ENCODE measurements at places on chromosomes 3 and 15.

- H3K27me3 ChIP-seq = peaks cover 2% of the 10 kb centered on the region
- no peaks in the 10 kb centered on the region for H3K4me1 ChIP-seq
- no peak overlapping the region for H3K4me3 ChIP-seq
- H3K27ac ChIP-seq = no peak overlapping the region
- no peak for DNase-seq
- H3K36me3 ChIP-seq = no peaks in the 10 kb centered on the region
Observed at GRCh38 chr3:124347418-124347817, 355.5 kb upstream of the ROPN1 start.

GRCh38 chr15:67785431-67785830 lies 39.9 kb upstream of the SKOR1 start:
- H3K27ac ChIP-seq = no peak overlapping the region
- H3K36me3 ChIP-seq = peaks cover 5% of the 10 kb centered on the region
- H3K4me3 ChIP-seq = no peak overlapping the region
- no peaks in the 10 kb centered on the region for H3K27me3 ChIP-seq
- peaks cover 19% of the 10 kb centered on the region for H3K4me1 ChIP-seq
- no peak for DNase-seq

DNA sequence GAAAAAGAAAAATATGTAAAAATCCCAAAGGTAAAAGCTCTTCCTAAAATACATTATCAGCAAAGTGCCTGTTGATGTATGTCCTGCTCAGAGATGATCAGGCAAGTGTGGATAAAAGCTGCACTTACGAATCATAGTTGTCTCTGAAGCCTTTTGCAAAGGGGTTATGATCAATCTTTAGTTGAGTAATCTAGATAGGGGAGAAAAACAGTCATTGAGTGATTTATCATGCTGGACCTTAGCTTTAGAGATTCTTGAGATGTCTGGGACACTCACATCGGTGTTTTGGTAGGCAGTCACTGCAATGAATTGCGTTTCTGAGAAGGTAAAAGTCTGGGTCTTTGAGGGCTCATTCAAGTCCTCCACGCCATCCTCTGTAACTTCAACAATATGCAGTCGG lies 3.7 kb downstream of the EOMES start:
- peaks cover 66% of the 10 kb centered on the region for H3K27me3 ChIP-seq
- H3K36me3 ChIP-seq = peaks cover 29% of the 10 kb centered on the region
- H3K4me1 ChIP-seq = peaks cover 44% of the 10 kb centered on the region
- no peak overlapping the region for H3K27ac ChIP-seq

GRCh38 chr3:55884491-55885285 lies 397.6 kb upstream of the WNT5A start:
- no peak overlapping the region for H3K27ac ChIP-seq
- no peaks in the 10 kb centered on the region for H3K4me1 ChIP-seq
- no peaks in the 10 kb centered on the region for H3K36me3 ChIP-seq
- DNase-seq = no peak

GRCh38 chr3:120429921-120430361 lies 20.9 kb downstream of the FSTL1 start:
- no peaks in the 10 kb centered on the region for H3K4me1 ChIP-seq
- no peaks in the 10 kb centered on the region for H3K36me3 ChIP-seq
- H3K27me3 ChIP-seq = peaks cover 12% of the 10 kb centered on the region
- no peak for DNase-seq
- H3K4me3 ChIP-seq = no peak overlapping the region

DNA sequence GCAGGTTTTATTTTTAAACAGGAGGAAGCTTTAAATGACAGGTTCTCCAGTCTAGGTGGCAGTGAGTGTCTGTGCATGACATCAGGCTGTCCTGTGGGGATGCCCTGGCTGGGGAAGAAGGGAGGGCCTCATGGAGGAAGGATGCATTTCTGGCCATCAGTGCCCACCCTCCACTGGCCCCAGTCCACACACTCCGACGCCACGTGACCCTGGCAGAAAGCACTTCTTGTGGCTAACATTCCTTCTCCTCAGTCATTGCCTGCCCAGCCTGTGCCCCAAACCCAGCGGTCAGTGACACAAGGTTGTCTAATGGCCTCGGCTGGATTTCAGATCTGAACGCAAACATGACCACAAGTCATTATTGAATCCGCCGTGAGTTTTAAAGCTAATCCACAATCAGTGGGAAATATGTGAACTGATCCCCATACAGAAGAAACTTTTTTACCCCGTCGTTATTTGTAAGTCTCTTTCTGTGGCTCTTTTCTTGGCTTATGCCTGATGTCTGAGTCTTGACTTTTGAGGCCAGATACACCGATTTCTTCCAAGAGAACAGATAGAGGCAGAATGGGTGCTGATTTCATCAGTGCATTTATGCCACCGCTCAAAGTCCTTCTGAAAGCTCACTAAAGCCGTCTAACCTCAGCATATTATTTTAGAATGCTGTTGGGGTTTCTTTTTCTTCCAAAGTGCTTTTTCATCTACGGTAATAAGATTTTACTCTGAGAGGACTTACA lies 17.3 kb upstream of the LRRK1 start:
- no peak for DNase-seq
- peaks cover 16% of the 10 kb centered on the region for H3K27me3 ChIP-seq
- H3K4me1 ChIP-seq = no peaks in the 10 kb centered on the region
- no peak overlapping the region for H3K27ac ChIP-seq
- no peak overlapping the region for H3K4me3 ChIP-seq
- no peaks in the 10 kb centered on the region for H3K36me3 ChIP-seq

DNA sequence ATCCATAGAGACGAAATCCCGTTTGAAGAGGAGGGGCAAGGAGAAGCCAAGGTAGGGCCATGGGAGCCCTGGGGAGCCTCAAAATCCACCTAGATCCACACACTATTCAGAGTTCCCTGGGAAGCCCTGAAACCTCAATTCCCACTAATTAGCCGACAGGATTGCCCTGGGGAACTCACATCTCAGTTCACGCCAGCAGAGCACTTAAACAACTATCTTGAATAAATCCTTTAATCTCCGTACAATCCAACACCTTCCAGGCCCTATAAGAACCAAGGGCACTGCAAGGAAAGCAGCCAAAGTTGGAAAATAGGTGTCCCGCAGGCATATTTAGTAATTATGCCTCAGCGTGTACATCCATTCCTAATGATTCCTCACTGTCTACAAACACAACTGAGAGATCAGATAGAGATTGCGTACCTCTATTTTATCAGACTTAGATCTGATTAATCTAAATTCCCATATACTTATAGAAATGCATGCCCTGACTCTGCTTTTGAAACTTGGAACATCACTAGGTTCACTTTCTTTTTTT lies 25.6 kb upstream of the EIF4A2 start:
- no peaks in the 10 kb centered on the region for H3K36me3 ChIP-seq
- H3K4me1 ChIP-seq = peaks cover 8% of the 10 kb centered on the region
- DNase-seq = no peak
- no peak overlapping the region for H3K27ac ChIP-seq

GRCh38 chr15:40877694-40878093 lies 3.7 kb upstream of the RHOV start:
- H3K4me1 ChIP-seq = peaks cover 10% of the 10 kb centered on the region
- H3K27me3 ChIP-seq = peaks cover 7% of the 10 kb centered on the region

DNA sequence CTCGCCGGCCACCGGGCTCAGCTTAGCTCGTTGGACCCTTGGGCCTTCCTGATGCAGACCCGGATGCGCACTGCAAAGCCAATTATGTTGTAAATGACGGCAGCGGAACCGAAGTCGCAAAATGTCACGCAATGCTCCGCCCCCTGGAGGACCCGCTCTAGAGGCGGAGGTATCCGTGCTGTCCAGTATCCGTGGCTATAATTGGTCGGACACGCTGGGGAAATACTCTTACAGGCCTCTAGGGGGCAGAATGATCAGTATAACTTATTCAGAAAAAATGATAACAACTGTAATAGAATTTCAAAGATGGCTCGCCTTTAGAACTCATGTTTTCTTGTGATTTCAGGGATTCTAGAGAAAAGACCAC lies at the start of gene PRR23B:
Gene PRR23B, minus strand, starts transcription at position 59 of the 367 bp plus-strand sequence. CDS start 265 bp downstream, outside the sequence.
- no peak within 1 kb of the TSS for H3K27ac ChIP-seq
- no peak for DNase-seq
- H3K36me3 ChIP-seq = no peaks in the 10 kb centered on the region
- no peaks in the 10 kb centered on the region for H3K27me3 ChIP-seq

- no peak for DNase-seq
- no peaks in the 10 kb centered on the region for H3K4me1 ChIP-seq
- no peak overlapping the region for H3K4me3 ChIP-seq
- no peaks in the 10 kb centered on the region for H3K36me3 ChIP-seq
- no peak overlapping the region for H3K27ac ChIP-seq
Observed at GRCh38 chr3:42403737-42404136, 6.7 kb downstream of the LYZL4 start.

GRCh38 chr3:89841041-89841440 lies 733.6 kb downstream of the EPHA3 start:
- no peaks in the 10 kb centered on the region for H3K27me3 ChIP-seq
- H3K36me3 ChIP-seq = no peaks in the 10 kb centered on the region
- no peak for DNase-seq

DNA sequence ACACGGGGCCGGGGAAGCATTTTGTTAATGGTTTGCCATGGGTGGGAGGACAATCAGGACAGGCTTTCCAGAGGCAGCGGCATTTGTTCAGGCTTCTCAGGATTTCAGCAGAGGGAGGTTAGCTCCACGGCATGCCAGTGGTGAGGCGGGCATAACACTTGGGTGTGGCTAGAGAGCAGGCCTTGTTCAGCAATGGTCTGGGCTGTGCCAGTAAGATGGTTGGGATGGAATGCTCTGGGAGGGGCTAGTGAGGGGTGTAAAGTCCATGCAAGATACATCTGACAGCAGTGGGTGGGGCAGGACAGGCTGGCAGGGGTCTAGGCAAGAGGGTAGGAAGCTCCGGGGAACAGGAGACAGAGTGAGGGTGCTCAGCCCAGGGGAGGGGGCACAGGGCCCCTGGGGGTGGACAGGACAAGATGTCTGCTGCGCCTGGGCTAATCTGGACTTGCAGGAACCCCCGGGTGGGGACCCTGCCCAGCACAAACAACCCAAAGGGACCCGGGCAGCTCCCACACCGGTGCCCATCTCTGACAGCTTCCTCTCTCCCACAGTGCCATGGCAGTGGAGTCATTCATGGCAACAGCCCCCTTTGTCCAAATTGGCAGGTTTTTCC lies 8.4 kb downstream of the TMEM43 start:
- H3K4me1 ChIP-seq = peaks cover under 1% of the 10 kb centered on the region
- H3K27me3 ChIP-seq = no peaks in the 10 kb centered on the region
- no peak overlapping the region for H3K4me3 ChIP-seq
- DNase-seq = no peak
- H3K36me3 ChIP-seq = peaks cover 80% of the 10 kb centered on the region
- no peak overlapping the region for H3K27ac ChIP-seq

GRCh38 chr15:78049691-78050440 lies 27.6 kb downstream of the TBC1D2B start:
- peaks cover 93% of the 10 kb centered on the region for H3K4me1 ChIP-seq
- H3K27ac ChIP-seq = peak overlapping the region; percentile 98
- peak; percentile 57 for DNase-seq
- H3K27me3 ChIP-seq = no peaks in the 10 kb centered on the region

DNA sequence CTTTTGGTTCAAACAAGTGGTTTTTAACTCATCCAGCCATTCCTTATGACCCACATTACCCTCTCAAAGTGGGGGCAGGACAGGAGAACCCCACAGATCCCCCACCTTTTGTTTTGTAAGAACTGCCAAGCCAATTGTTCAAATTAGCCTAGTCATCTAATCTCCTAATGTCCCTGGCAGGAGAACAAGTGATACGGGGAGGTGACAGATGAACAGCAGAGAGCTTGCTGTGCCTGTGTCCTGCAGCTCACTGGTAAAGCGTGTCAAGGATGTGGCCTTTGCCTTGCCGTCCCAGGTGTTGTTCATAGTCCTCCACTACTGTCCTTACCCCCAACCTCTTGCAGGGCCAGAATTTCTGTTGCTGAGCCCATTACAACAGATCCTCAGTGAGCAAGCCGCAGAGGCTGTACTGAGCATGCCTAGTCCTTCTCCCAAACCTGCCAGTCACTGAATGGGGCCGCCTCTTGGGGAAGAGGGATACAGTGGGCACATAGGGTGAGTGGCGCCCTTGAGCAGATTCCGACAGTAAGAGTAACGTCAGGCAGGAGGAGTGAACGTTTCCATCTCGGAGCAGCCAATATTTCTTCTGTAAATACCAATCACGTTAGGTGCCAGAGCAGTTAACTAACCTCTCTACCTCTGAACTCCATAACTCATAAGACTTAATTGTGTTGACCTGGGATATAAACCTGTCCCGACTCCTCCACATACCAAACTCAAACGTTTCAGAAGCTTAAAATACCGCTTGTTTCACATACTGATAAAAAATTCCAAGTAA lies 87.4 kb downstream of the ITPR1 start:
- H3K4me1 ChIP-seq = peaks cover 23% of the 10 kb centered on the region
- no peaks in the 10 kb centered on the region for H3K36me3 ChIP-seq

GRCh38 chr15:56199038-56199437 lies 44.6 kb downstream of the RFX7 start:
- no peak overlapping the region for H3K27ac ChIP-seq
- DNase-seq = no peak
- H3K27me3 ChIP-seq = no peaks in the 10 kb centered on the region
- H3K4me1 ChIP-seq = peaks cover 38% of the 10 kb centered on the region
- peaks cover 26% of the 10 kb centered on the region for H3K36me3 ChIP-seq

DNA sequence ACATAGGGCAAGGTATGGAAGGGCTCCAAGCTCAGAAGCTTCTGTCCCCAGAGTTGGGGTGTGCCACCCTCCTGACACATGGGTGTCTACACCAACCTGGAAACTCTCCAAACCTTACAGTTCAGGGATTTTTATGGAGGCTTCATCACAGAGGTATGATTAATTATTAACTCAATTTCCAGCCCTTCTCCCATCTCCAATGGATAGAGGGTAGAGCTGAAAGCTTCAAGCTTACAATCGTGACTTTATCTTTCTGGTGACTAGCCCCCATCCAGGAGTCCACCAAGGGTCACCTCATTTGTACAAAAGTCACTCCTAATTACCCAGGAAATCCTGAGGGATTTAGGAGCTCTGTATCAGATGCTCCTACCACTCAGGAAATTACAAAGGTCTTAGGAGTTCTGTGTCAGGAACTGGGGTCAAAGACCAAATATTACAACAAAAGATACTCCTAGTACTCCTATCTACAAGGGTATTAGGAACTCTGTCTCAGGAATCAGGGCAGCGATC lies 62.7 kb downstream of the TFDP2 start:
- H3K27ac ChIP-seq = no peak overlapping the region
- no peak overlapping the region for H3K4me3 ChIP-seq
- peaks cover 3% of the 10 kb centered on the region for H3K27me3 ChIP-seq
- no peak for DNase-seq
